ENCODE measurements at places on chromosomes 6 and 20. TPM values are rescaled to one million over a fixed set of nuclear protein-coding genes. Genes with fewer than 3 reads are reported as not detected.

DNA sequence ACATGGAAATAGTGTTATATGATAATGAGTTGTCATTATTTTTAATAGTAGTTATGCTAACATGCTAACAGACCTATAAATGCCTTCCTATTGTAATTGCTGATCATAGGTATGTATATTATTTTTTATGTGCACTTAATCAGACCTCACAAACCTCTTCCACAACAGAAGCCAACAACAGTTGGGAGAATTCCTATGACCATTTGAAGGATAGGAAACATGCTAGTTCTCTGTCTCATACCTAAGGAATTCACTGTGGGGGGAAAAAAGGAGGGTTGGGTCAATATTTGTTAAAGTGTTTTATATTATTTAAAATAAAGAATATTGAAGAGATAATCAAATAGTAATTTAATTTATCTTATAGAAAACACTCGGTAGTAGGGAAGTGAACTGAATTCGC, 990.9 kb downstream of the EPHA7 start:
- no peak for DNase-seq

DNA sequence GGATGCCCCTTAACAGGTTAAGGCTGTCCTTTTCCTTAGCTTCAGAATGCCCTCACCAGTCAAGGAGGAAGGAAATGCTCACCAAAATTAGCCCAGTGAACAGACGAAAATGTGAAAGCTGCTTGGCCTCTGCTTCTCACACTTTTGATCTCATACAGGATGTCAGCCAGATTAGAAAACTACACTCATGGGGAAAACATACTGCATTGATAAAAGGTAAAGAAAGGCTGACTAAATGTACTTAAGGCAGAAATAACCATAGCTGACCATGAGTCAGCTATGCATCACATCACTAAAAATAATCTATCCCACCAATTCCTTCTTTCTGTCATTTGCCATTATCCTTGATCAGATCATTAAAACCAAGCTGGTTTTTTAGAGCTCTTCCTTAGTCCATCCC, 198.4 kb upstream of the TENT5A start:
- DNase-seq, result no peak

DNA sequence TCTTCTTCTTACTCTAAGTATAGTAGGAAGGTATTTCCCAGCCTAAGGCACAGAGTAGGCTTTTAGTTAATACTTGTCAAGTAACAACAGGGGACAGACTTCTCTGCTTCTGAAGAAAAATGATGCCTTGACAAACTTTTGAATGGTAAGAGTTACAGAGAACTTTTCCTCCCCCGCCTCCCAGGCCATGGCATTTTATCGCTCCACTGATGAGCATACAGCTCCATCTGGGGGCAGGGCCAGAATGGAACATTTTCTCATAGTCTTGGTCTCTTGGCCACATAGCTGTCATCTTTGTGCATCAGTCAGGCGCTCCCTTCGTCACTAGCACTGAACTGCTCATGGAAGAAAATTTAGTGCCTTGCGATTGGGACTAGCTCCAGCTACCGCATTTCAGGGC, 1066.8 kb upstream of the CITED2 start:
- DNase-seq, result no peak

GRCh38 chr6:106514583-106514885, 114.8 kb downstream of the RTN4IP1 start:
- DNase-seq, result no peak

DNA sequence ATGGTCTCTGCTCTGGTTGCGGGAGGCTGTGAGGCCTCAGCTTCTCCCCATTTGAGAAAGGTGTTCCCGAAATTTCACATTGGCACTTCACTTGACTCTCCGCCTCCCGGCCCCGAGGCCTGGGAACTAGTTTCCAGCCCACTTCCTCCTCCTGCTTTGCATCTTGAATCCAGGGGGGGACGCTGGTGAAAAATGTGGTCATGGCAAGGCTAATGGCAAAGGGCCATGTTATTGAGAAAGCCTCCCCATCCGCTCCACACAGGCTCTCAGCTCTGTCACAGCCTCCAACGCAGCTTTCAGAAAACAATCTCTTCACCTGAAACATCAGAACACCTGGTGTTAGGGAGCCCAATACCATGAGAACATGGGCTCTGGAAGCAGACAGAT, 5.6 kb downstream of the PLAGL2 start:
- no peak for DNase-seq

- no peak for DNase-seq
Observed at GRCh38 chr6:76003113-76003512, 69.3 kb downstream of the IMPG1 start.

GRCh38 chr6:5333658-5334057, 72.3 kb downstream of the FARS2 start:
- DNase-seq, result no peak

- DNase-seq, result no peak
Observed at GRCh38 chr6:39263303-39264037, 34.2 kb upstream of the KCNK5 start.

GRCh38 chr20:571754-572441, 28.3 kb upstream of the CSNK2A1 start:
- DNase-seq, result no peak

DNA sequence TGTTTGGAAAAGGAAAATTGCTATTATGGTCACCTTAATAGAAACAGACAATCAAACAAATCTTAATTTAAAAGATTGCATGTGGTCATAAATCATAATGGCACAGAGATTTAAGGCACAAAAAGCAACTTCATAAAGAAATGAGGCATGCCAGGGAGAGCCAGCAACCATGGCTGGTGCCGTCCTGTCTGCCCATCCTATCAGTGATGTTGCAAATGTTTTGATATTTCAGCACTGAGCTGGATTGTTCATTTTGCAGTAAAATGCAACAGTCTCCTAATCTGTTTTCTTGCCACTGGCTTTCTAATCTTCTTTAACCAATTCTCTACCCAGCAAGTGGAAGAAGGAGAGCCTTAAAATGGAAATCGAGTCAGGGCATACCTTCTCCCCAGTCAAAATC, 249.8 kb downstream of the SAMD5 start:
- no peak for DNase-seq

DNA sequence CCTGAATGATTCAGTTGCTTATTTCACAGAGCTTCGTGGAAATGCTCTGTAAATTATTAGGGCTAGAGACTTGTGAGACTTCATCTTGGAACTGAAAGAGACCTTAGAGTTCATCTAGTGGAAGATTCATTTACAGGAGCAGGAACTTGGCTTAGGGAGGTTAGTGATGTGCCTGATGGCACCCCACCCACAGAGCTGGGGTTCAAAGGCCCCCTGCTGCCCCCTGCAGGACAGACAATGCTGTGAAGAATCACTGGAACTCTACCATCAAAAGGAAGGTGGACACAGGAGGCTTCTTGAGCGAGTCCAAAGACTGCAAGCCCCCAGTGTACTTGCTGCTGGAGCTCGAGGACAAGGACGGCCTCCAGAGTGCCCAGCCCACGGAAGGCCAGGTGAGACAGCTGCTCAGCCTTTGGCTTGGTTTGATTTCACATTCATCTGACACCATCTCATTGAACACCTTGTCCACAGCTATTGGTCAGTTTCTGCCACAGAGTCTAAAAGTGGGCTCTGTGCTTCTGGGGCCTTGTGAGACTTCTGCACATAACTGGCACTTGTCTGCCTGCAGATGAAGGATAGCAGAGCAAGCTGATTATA, 25.1 kb downstream of the MYBL2 start:
- DNase-seq, result peak; percentile 63

GRCh38 chr20:17161673-17162481, 65.0 kb upstream of the PCSK2 start:
- DNase-seq, result no peak

- DNase-seq, result no peak
Observed at GRCh38 chr6:17714879-17715851, 8.4 kb upstream of the NUP153 start.

- DNase-seq, result no peak
Observed at GRCh38 chr6:131739136-131739535, 28.3 kb upstream of the CTAGE9 start.

GRCh38 chr20:46402331-46402811, 4.0 kb downstream of the ELMO2 start:
- DNase-seq, result no peak

- no peak for DNase-seq
Observed at GRCh38 chr6:40631744-40632143, 44.6 kb upstream of the LRFN2 start.

- peak; percentile 54 for DNase-seq
Observed at GRCh38 chr6:11714116-11714797, 64.3 kb downstream of the ADTRP start.

- no peak for DNase-seq
Observed at GRCh38 chr20:57682184-57683101, 27.4 kb downstream of the PMEPA1 start.

GRCh38 chr6:46221222-46221793, 50.5 kb upstream of the ENPP5 start:
- no peak for DNase-seq

DNA sequence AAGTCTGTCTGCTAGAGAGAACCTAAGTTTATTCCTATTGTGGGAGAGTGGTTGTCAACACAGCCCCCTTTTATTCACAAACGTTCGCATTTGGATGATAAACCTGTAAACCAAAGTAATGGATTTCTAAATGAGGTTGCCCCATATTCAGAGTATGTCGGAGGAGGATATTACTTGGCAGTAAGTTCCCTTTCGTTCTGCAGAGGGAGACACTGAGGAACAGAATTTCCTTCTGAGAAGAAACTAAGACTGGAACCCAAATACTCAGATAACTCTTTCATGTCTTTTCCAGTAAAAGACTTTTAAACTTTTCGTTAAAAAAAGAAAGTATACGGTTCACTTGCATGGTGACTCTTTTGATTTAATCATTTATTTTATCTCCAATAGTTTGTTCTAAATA, 754.6 kb upstream of the MMS22L start:
- no peak for DNase-seq

GRCh38 chr6:73798592-73798991, 102.6 kb downstream of the CD109 start:
- DNase-seq, result no peak

The SLPI gene
- total RNA-seq, result not detected

The RAET1L gene
- total RNA-seq, result not detected

The FAM83D gene
- 2.1 TPM for total RNA-seq

The ZSCAN16 gene
- total RNA-seq, result 9.1 TPM

The BFSP1 gene
- total RNA-seq, result 3.7 TPM

The CSTF1 gene
- total RNA-seq, result 24.3 TPM

The HIVEP2 gene
- total RNA-seq, result 21.6 TPM

The HDGFL1 gene
- not detected for total RNA-seq

The PRR18 gene
- not detected for total RNA-seq

The HRH3 gene
- not detected for total RNA-seq

The OR2B6 gene
- total RNA-seq, result not detected

The DUSP22 gene
- total RNA-seq, result 50.4 TPM

The TCP1 gene
- total RNA-seq, result 192 TPM

The TRIM40 gene
- total RNA-seq, result 0.30 TPM

The DEFB124 gene
- not detected for total RNA-seq

The SCUBE3 gene
- total RNA-seq, result 0.31 TPM

The TMC2 gene
- 0.94 TPM for total RNA-seq

The SULF2 gene
- 8.1 TPM for total RNA-seq

The IPCEF1 gene
- total RNA-seq, result 53.2 TPM

The ISM1 gene
- total RNA-seq, result 0.13 TPM

All from natural killer cell (primary cell).